ENCODE measurements at places on chromosomes 2 and 18.

DNA sequence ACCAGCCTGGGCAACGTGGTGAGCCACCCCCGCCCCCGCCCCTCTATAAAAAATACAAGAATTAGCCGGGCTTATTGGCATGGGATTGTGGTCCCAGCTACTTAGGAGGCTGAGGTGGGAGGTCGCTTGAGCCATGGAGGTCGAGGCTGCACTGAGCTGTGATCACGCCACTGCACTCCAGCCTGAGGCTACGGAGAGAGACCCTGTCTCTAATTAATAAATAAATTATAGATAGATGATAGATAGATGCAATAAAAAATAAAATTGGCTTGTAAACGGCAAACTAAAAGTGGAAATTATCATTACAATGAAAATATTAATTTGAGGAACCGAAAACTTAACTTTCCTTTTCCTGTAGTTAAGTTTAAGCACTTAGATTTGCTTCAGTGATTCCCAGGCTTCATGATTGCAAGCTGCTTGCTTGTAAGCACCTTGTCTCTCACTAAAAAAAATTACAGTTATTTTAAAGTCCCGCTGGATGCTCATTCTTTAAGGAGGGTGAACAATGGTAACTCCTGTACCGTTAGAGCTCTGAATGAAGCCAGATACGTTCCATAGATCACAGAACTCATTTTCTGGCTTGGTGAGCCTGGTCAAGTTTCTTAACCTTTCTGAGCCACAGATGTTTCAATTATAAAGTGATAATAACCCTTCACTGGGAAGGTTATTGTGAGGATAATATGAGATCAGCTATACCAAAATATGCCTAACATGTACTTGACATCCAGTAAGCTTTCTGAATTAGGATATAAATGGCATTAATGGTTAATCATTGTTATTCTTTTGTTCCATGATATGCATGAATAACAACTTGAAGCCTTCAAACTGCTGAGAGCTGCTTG is 9.3 kb upstream of the NARS1 start:
- no peak for DNase-seq

- no peak for DNase-seq
Observed at GRCh38 chr2:173667014-173667413, 298.2 kb downstream of the SP3 start.

GRCh38 chr2:219399716-219400478 is 12.2 kb upstream of the DNPEP start:
- no peak for DNase-seq

GRCh38 chr2:212649646-212650045 is 111.0 kb upstream of the ERBB4 start:
- no peak for DNase-seq

DNA sequence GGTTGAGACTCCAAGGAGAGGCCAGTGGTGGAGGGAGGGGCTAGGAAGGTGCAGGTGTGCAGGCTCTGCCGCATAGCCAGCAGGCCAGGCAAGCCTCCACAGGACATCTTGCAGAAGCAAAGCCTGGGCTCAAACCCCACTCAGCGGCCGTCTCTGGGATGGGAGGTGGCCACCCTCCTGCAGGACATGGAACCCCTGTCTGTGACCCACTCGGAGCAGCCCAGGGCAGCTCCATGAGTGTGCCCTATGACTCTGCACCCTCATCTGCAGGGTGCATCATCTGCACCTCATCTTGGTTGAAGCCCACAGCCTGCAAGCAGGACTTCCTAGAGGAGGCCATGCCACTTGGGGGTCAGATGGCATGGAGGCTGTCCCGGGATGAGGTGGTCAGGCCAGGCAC is 46.3 kb downstream of the GPC1 start:
- DNase-seq: no peak
